ENCODE measurements at places on chromosomes 4 and X.

GRCh38 chr4:80024335-80024734, 48.7 kb downstream of the ANTXR2 start:
- DNase-seq, result no peak

GRCh38 chr4:79575709-79576428, 167.8 kb upstream of the GK2 start:
- no peak for DNase-seq

DNA sequence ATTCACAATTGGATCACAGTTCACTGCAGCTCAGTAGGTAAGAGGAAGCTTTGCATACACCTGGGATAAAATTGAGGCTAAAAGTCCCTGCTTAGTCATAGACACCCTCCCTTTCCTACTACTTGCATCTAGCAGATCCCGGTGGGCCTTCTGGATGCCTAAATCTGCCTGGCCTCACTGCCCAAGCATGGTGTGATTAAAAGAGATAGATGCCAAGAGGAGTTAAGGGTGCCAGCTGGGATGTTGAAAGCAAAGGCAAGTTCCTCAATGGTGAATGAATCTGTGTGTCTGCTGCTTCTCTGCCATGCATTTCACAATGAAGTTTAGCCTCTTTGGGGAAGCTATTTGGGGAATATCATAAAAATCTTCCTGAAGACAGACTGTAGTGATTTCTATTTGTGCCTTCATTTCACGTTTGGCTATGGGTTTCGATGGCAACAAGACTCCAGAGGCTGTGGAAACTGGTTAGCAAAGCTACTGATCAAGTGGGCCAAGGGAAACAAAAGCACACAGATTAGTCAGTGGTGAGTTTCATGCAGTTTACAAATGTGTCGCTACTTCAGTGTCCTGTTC, 534.0 kb downstream of the ANKRD50 start:
- DNase-seq, result no peak

DNA sequence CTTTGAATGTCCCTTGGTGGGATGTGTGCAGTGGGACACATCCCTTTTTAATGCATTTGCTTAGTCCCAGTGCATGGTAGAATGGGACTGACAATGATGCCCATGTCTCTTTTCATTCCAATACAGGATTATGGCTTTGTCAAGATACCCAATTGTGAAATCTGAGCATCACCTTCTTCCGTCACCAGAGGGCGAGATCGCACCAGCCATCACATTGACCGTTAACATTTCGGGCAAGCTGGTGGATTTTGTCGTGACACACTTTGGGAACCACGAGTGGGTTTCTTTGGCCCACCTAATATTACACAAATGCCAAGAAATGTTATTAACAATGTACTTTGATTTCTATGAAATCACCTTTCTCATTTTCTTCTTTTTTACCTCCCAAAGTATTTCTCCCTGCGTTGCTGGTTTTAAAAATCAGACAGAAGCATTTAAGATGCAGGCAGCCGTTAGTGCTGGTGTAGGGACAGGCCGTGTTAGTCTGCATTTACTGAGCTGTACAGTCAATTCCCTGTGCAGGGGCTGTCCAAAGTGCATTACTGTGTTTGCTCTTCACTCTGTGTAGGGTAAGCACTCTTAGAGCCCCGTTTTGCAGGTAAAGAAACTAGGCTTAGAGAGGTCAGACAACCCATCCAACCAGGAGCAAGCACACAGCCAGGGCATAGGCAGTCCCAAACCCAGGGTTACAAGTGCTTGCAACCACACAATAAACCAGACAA, 46.5 kb downstream of the CWH43 start:
- DNase-seq, result no peak

DNA sequence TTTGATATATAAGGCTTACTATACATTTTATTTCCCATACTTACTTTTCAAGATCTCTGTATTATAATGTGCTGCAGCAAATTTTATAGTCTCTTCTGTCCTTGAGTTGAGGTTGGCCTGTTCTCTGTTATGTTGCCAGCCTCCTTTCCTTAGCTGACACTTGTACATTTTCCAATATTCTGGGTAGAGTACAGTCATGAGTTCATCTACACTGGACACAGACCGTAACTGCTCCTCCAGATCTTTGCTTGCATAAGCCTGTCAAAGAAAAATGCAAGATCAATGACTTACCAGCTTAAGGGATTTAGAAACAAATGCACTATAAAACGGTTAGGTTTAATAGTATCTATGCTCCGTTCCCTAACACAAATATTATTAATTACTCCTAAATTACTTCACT, 63.2 kb downstream of the VEGFC start:
- no peak for DNase-seq

- no peak for DNase-seq
Measured at GRCh38 chr4:140806163-140806562, 50.0 kb upstream of the TBC1D9 start.

GRCh38 chrX:11751261-11751660, 6.8 kb upstream of the MSL3 start:
- no peak for DNase-seq

DNA sequence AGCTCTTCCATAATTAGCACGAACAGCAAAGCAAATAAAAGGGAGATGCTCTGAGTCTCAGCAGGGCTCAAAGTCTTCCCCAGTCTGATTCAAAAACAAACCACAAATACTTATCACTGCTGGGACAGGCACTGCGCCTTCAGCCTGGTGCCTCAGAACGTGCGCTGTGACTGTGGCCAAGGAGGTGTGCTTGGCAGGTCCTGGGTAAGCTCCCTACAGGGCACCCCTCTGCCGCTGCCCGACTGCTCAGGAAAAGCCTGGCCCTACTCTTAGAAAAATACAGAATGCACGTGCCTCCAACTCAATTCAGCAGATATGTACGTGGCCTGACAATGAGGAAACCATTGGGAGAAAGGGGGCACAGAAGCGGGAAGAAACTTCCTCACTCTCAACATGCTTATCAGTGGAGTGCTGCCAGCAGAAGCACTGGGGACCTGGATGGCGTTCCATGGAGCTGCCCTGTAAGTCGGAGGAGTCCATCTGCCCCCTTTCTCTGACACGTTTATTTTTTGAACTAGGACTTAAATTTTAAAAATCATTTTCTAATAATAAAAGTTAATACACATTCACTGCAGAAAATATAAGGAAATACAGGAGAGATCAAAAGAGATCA, 86.8 kb downstream of the GATB start:
- no peak for DNase-seq

DNA sequence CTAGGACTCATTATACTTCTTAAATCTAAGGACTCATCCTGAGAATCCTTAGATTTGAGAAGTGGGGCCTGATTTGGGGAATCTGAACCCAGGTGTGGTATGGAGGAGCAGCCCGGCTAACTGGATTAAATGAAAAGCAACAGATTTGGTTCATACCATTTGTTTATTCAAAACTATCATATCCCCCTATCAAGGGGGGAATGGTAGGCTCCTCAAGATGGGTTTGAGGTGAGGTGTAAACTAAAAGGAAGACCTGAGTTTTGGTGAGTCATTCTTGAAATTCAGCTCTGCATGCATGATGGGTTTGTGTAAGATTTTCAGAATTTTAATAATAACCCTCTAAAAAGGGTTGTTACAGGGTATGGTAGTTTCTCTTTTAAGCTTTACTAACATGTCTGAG, 53.4 kb downstream of the CASP6 start:
- no peak for DNase-seq

DNA sequence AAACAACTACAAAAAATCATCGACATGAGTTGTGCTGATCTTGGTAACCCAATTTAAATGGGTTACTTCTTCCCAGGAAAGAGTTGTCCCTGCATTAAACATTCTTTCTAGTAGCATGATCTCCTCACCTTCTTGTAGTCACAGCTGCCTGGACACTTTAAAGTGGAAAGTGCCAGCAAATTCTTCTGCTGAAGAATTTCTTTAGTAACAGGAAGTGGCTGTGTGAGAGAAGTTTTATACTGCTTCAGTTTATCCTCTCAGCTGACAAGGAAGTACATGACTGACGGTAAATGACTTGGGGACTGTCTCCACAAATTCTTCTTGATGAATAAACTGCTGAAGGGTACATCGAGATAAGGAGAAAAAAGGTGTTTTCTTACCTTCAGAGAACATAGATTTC, 18.2 kb upstream of the TNIP3 start:
- no peak for DNase-seq

DNA sequence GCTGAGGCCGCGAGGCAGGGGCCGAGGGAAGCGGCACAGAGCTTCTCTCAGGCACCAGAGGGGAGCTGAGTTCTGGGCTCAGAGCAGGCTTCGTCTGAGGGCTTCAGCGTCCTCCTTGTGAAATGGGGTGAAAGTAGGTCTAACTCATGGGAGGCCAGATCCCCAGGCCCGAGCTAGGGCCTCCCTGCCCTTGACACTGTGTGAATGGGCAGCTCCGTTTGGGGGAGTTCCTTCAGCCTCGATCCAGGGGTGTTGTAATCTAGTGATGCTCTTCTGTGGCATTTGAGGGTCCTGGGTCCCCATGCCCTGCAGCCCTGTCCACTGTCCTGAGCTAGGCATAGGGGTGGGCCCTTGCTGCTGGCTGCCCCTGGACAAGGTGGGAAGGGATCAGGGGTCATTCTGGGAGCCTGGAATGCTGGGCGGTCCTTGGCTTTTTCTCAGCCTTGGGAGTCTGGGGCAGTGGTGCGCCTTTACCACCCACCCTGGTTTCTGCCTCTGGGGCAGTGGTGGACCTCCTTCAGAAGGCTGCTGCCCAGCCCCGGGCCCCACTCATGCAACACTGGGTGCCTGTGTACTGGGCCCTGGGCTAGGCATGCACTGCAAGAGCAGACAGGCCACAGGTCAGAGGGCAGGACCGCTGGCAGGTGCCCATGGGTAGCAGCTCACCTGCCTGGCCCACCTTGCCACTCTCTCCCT, 4.1 kb downstream of the SH3BP2 start:
- DNase-seq, result peak; percentile 28

- no peak for DNase-seq
Measured at GRCh38 chr4:154422152-154422551, 69.4 kb downstream of the DCHS2 start.

DNA sequence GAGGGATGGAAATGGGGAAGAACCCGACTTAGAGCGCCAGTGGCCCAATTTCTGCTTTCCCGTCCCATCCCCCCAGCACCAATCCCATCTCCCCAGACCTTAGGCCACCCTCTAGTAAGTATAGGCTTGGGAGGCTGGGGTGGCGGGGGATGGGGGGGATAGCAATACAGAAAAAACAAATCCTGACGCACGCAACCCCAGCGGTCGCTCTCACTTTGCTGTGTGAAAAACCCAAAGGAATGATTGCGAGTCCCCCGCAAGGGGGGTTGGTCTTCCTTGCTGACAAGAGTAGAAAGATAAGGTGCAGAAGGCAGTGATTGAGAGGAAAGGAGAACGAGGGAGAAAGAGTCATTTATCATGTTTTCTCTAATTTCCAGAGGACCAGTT, 863 bp downstream of the CPE start:
- peak; percentile 23 for DNase-seq

- DNase-seq, result no peak
Measured at GRCh38 chr4:126798214-126798613, 834.5 kb upstream of the INTU start.

GRCh38 chrX:859329-859728, 228.7 kb downstream of the SHOX start:
- DNase-seq, result no peak

- no peak for DNase-seq
Measured at GRCh38 chr4:133102043-133102442, 47.1 kb upstream of the PCDH10 start.

DNA sequence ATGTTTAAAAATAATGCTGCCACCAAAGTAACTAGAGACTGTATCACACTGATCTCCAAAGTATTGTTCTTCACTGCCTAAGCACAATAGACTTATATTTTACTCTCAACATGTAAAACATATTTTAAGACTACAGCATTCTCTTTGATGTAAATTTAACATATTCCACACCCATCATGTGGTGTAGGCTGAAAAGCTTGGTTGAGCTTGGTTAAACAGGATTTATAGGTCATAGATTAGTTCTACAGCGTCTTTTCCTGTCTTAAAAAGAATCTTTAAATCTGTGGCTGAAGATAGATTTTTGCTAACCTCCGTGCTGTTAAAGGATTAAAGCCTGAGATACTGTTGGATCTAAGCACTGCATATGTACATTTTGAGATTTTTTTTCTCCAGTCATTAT, 379.9 kb downstream of the SH2D1A start:
- no peak for DNase-seq

DNA sequence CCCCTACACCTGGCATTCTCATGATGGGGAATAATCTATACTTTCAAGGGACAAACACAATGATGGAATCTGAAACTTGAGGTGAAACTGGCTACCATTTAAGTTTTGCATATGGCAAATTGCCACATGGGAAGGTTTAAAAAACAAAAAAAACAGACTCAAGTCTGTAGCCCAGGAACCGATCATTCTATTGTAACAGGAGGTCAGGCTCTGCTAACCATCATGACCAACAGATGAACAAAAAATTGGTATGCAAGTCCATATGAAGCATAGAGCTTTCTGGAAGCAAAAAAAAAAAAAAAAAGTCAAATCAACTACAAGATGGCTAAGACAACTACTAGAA, 594.3 kb upstream of the DIPK2B start:
- DNase-seq, result no peak

All from pancreas (tissue), 10 donors.